Stromal cell of bone marrow (primary cell): ENCODE measurements at places on chromosomes 5 and 9.

DNA sequence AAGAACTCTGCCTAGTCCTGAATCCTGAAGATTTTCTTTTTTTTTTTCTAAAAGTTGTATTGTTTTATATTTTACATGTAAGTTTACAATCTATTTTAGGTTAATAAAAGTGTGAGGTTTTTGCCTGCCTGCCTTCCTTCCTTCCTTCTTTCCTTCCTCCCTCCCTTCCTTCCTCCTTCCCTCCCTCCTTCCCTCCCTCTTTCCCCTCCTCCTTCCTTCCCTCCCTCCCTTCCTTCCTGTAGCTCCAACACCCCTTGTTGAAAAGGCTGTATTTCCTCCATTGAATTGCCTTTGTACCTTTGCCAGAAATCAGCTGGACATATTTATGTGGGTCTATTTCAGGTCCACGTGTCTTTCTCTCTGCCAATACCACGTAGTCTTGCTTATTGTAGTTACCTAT lies 46.6 kb downstream of the CACNA1B start:
- no peak for DNase-seq

- DNase-seq, result no peak
Observed at GRCh38 chr9:13939701-13940490, 374.0 kb downstream of the NFIB start.

DNA sequence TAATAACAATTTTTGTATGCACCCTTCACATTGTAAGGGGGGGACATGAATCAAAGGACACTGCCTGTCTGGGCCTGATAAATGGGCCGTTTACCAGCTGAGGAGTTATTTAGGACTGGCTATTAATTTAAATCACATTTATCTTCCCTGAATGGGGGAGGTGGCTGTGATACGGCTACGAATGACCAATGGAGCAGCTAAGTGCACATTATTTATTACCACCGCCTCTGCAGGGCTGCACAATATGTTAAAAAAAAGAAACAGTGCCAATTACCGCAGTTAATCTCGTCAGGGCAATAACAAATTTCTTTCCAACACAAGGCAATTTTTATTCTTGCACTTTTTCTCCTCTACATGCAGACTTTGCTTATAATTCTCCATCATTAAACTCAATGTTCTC lies 318.4 kb downstream of the IRX2 start:
- no peak for DNase-seq

DNA sequence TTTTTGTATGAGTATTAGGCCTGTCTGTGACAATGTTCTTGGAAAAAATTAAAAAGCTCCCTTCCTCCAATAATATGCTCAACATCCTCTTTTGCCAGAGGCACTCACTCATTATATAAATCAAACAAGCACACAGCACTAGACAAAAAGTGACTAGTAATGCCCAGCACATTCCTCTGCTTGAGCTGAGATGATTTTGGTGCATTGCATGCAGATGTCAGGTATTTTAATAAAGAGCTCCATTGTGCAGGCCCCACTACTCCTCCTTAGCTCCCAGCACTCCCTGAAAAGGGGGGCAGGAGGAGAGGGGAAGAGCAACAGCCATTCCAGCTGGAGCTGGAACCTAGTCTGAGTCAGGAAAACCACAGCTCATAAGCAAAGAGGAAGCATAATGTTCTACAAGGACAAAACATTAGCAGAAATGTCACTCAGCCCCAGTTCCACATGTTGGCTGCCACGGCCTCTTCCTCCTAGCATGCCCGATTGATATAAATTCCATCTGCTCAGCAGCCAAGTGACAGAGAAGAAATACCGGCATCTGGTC lies 348.5 kb downstream of the BNC2 start:
- DNase-seq, result peak; percentile 80

- no peak for DNase-seq
Observed at GRCh38 chr5:38607930-38608564, 51.6 kb upstream of the LIFR start.

DNA sequence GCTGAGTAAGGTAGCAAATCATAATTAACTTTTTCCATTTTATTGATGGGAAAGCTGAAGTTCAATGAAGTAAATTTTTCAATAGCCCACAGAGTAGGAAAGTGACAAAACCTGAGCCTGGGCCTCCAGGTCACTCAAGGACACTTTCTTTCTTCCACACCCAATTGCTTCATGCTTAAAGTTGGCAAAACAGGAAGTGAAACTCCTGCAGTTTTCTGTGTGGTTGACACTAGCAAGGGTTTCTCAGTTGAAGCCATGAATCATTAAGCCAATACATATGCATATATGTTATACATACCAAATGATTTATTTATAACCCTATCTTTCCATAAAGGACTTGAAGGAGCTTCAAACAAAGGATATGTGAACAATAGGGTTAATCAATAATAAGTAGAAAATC lies 13.9 kb downstream of the TLR4 start:
- no peak for DNase-seq

DNA sequence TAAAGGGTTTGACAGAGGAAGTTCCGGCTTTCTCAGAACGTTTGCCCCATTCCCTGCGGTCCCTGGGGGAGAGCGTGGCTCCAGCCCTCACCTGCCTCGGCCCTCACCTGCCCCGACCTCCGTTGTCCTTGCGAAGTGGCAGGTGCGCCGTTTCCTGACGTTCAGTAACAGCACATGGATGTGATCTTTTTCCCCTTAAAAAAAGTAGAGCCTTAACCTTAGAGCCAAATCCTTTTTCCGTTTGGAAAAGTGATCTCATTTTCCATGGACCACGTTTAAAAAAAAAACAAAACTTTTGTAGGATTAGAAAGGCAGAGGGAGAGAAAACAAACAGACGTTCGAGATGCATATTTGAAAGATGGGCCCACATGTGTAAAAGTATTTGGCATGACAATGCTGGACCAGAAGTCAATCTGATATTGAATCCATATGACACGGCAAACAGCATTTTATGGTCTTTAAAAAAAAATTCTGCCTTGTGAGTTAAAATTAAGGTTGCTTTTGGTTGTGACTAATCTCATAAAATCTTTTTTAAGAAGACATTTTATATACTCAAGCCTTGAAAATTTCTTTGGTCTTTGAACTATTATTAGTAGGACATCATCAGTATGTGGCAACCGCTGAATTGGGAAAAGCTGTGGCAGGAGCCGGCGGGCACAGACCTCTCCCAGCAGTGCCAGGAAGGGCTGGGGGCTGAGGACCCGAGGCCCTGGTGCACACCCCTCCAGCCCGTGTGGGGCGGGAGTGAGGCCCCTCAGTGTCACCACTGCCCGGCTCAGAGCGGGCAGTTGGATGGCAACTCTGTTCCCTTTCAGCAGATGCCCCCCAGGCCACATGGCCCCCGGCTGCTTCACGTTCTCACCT lies 42.5 kb upstream of the EXOC3 start:
- DNase-seq, result peak; percentile 71

DNA sequence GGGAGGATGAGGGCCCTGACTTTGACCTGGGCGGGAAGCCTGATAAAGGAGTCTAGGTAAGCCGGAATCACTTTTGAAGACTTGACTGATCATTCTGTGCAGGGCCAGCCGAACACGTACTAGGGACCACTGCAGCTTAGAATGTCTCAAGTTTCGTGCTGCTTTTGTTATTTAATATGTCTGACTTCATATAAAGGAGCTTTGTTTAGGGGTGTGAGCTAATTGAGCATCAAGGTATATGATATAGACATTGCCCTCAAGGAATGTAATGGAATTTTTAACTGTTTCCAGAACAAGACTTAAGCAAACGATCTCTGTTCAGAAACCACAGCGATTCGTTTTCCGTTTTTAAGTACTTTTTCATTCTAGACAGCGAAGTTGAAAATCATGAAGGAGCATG lies 173.0 kb downstream of the SEMA6A start:
- DNase-seq, result no peak

GRCh38 chr5:177599731-177600507 lies at the start of gene B4GALT7:
Gene B4GALT7 (plus strand): TSS chr5:177600132. CDS start chr5:177600211, 79 bp downstream.
- peak; percentile 59 for DNase-seq

GRCh38 chr9:101966691-101967090 lies 228.2 kb upstream of the GRIN3A start:
- no peak for DNase-seq

DNA sequence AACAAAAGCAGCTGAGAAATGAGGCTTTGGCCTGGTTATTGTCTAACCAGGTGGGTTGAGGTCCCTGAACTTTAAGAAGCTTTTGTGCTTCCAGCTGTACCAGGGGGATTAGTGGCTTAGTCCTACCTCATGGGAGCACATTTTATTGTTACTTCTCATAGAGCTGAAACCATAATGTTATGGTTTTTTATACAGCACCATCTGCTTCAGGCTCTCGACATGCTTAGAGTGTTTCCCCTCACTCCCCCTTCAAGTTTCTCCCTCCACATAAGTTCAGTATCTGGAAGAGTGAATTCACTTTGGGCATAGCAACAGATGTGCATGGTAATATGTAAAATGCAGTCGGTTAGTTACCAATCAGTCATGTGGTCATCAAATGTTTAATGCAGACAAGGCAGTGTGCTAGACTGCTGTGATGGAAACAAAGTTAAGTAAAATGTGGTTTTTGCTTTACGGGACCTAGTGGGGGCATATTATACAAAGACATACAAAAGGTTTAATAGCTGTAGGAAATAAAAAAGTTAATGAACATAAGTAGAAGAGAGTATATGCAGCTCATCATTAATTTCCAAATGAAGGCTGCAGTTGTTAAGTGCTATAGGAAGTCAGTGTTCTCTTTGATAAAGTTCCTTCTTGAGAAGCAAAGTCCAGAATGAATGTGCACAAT lies 95.9 kb upstream of the SPRY4 start:
- no peak for DNase-seq

- no peak for DNase-seq
Observed at GRCh38 chr5:178287791-178288105, 55.1 kb upstream of the PHYKPL start.

- no peak for DNase-seq
Observed at GRCh38 chr9:2616692-2617377, 4.8 kb upstream of the VLDLR start.

- peak; percentile 46 for DNase-seq
Observed at GRCh38 chr5:143886651-143887638, 75.0 kb downstream of the HMHB1 start.

GRCh38 chr9:69380301-69380700 lies 55.3 kb downstream of the ENTREP1 start:
- DNase-seq, result no peak

- DNase-seq, result no peak
Observed at GRCh38 chr5:127079994-127080491, 6.7 kb upstream of the C5orf63 start.

DNA sequence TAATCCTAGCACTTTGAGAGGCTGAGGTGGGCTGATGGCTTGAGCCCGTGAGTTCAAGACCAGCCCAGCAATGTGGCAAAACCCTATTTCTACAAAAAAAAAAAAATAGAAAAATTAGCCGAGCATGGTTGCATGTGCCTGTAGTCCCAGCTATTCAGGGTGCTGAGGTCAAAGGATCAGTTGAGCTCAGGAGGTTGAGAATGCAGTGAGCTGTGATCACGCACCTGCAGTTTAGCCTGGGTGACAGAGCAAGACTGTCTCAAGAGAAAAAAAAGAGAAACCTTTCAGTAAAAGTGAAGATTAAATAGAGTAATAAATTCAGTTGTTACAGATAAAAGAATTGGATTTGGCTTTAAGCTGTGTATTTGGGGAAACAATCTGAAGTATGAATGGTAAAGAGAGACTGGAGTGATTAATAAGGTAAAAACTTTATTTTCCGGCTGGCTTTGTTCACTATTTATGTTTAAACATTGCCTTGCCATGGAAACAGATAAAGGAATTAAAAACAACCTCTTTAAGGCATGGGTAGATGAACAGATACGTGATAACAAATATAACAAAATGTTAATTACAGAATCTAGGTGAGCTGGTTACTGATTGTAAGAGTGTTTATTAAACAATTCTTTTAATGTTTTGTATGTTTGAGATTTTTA lies 56.0 kb upstream of the PCAT7 start:
- DNase-seq, result no peak

DNA sequence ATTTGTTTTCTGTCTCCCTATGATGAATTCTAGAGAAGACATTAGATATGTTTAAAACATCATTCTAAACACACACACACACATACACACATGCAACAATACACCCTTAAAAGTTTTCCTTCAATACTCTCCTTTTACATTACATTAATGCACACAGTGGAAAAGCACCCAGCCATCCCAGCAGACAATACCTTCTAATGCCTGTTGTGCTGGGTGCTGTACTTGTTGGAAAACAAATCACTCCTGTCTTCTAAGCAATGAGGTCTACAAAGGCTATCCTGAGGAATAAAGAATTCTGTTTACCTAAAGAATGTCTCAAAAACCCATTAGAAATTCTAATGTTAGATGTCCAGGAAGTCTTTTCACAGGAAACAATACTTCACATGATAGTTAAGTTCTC lies 259.1 kb upstream of the PPP1R2B start:
- DNase-seq, result no peak

DNA sequence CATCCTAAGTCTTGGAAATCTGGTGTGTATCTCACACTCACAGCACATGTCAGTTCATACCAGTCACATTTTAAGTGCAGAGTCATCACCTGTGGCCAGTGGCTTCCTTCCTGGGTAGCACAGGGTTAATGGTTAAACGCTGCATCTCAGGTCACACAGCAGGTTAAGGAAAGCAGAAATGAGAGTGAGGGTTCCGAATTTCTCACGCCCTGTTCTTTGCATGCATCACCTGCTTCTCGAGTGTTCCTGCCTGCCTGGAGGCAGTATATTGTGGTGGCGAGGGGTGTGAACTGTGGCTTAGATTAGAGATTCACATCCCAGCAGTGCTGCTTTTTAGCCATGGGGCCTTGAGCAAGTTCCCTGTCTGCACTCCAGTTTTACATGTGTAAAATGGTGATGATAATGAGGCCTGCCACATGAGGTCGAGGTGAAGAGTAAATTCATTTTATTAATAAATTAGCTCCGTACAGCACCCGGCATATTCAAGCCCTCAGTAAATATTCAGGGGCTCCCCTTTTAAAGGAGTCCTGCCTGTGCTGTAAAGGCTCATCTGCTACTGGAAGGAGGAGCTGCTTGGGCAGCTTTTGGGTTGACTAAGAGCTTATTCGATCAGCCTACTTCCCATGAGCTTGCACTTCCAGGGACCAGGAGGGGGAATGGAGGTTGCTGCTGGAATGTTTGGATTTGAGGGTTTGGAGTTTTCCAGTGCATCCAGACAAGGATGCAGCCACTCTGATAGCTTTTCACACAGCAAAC lies 61.1 kb upstream of the SAP30L start:
- no peak for DNase-seq

GRCh38 chr5:56549096-56549886 lies 266.1 kb upstream of the MAP3K1 start:
- no peak for DNase-seq

GRCh38 chr9:34479431-34479866 lies 20.8 kb downstream of the DNAI1 start:
- DNase-seq, result no peak

- DNase-seq, result no peak
Observed at GRCh38 chr5:102536323-102536928, 37.6 kb upstream of the SLCO6A1 start.

DNA sequence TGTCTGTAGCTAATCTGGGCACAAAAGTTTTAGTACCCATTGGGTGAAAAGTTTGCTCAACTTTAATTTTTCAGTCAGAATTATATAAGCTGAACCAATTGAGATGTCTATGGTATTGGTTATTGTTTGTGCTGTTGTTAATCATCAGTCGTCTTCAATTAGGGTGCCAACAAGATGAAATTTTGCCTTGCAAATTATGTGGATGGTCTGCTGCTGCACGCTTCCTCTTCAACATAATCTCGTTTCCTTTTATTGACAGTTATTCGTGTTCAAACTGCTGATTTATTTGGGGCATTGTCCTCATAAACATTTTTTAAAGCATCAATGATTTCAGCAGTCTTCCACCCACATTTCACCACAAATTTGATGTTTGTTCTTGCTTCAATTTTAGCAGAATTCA lies 194.0 kb downstream of the HTR1A start:
- no peak for DNase-seq

- DNase-seq, result no peak
Observed at GRCh38 chr5:73722231-73722630, 96.2 kb downstream of the ARHGEF28 start.

GRCh38 chr5:15446552-15446951 lies 53.4 kb upstream of the FBXL7 start:
- DNase-seq, result peak; percentile 25
